ENCODE measurements at places on chromosomes 1 and 21. TPM values are rescaled to one million over a fixed set of nuclear protein-coding genes. Genes with fewer than 3 reads are reported as not detected.

Gene SHE
- total RNA-seq = not detected

Gene FMO5
- 1.3 TPM for total RNA-seq

Gene DIO1
- not detected for total RNA-seq

Gene FLVCR1
- 15.1 TPM for total RNA-seq

Gene SLC35D1
- 25.0 TPM for total RNA-seq

Gene LCE1E
- not detected for total RNA-seq

Gene ADCY10
- not detected for total RNA-seq

Gene PCP4L1
- total RNA-seq = not detected

Gene CA14
- total RNA-seq = not detected

Gene JAK1
- 125 TPM for total RNA-seq

Gene PLEKHA6
- 2.9 TPM for total RNA-seq

Gene KRTAP13-2
- not detected for total RNA-seq

Gene SLAMF9
- not detected for total RNA-seq

Gene TNFAIP8L2
- not detected for total RNA-seq

Gene WNT4
- 0.43 TPM for total RNA-seq

Gene FCN3
- not detected for total RNA-seq

Gene RAP1GAP
- total RNA-seq = not detected

Gene CCDC27
- total RNA-seq = not detected

Gene ASCL5
- not detected for total RNA-seq

Gene KLF17
- under 0.01 TPM for total RNA-seq

Gene GPR37L1
- total RNA-seq = under 0.01 TPM

Gene THBS3
- 32.8 TPM for total RNA-seq

Gene RIPPLY3
- under 0.01 TPM for total RNA-seq

Gene GPATCH3
- total RNA-seq = 7.3 TPM

Gene LENEP
- total RNA-seq = 0.43 TPM

Gene OR2T11
- total RNA-seq = not detected

Gene FNDC10
- total RNA-seq = 2.6 TPM

All from fibroblast of villous mesenchyme (primary cell).